Iris pigment epithelial cell (primary cell): ENCODE measurements at places on chromosomes 12 and 14.

GRCh38 chr12:23217158-23217557 lies 592.2 kb downstream of the ETNK1 start:
- no peak for DNase-seq

- no peak for DNase-seq
Measured at GRCh38 chr12:58502226-58502625, 418.1 kb downstream of the LRIG3 start.

GRCh38 chr12:52055731-52056711 lies 4.8 kb downstream of the NR4A1 start:
- no peak for DNase-seq

DNA sequence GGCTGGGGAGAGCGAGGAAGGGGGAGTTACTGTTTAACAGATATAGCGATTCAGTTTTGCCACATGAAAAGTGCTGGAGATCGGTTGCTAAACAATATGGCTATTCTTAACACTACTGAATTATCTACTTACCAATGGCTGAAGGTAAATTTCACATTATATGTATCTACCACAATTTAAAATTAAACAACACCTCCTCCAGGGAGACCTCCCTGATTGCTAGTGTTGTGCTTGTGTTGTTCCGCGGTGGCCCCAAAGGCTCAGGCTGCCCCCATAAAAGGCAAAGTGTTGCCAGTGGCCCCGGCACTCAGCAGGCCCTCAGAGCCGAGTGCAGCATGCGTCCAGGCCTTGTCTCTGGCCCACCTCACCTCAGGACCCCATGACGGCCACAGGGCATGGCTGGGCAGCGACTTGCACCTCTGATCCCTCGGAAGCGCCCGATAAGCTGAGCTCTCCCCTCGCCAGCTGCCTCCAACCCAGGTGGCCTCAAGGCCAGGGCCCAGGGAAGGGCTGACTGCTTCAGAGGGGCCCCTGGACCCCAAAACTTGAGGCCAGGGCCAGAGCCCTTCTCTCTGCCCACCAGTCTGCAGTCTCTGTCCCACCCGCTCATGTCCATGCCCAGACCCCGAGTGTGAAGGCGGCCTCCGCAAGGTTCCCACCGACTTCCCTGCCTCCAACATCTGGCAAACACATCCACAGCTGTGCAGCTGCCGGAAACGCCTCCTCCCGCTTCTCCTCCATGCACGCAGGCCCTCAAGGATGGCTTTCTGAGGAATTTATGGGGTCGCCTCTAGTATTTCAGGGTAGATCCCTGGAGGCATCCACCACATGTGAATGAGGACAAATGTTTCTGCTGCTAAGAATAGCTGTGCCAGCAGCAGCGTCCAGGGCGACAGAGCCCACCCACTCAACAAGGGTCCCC lies 60.0 kb downstream of the NCOR2 start:
- DNase-seq: peak; percentile 31

DNA sequence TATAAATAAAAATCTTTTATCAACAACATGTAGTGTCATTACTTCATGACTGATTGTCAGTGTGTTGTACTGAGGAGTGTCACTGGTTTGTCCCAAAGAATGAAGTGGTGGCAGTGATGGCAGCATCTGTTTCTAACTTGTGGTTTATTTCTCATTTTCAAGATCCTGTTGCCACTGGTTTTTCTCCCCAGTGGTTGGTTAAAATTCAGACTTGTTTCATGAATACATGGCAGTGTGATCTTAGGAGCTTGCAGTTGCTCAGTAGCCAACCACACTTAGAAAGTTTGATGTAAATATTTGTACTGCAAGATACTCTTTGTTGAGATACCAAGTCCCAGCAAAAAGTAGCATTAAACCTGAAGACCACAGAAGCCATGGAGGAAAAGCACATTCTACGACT lies 69.8 kb downstream of the PLEKHA5 start:
- DNase-seq: no peak

DNA sequence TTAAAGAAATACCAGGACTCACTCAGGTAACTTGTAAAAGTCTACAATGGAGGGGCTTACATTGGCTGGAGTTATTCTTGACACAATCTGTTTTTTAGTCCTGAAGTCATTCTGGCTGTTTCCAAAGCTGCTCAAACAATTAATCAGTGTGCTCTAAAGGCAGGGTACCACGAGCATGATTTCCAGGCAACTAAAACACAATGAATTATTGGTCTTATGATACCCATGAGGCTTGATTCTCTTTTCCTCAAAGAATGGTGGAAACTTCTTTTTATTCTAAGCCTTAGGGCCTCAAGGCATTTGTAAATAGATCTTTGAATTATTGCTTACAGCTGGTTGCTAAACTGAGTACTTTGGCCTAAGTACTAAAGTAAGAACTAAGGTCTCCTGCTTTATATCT lies 199.8 kb upstream of the PDZRN4 start:
- no peak for DNase-seq

GRCh38 chr14:55133416-55133815 lies 4.4 kb downstream of the LGALS3 start:
- DNase-seq: peak; percentile 48

- no peak for DNase-seq
Measured at GRCh38 chr12:99413751-99414150, 233.8 kb upstream of the GARIN6 start.

DNA sequence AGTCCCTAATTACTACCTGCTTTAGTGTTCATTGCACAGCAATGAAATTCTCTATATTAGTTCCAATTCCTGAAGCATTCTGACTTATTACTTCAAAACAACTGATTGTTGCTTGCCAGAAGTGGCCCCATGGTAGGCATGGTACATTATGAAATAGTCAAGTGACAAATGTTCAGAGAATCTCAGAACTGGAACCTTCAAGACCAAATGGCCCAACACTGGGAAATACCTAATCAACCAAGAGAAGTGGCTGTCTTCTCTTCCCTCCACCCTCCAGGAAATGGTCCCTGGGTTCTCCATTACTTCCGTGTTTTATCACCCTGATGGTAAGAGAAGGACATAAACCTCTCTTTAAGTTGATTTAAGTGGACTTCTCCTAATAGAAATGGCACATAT lies 49.9 kb downstream of the ITPR2 start:
- no peak for DNase-seq

DNA sequence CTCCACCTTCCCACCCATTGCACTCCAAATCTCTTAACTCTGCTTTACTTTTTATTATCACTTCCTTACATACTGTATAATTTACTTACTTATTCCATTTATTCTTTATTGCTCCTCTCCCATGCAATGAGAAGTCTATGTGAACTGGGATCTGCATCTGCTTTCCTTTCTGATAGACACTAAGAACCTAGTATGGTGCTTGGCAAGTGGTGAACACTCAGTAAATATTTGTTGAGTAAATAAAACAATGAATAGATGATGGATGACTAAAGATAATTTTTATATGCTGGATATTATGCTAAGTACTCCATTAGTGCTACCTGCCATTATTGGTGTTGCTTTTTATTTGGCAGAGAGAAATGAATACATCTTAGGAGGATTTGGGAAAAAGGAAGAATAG lies 151.0 kb downstream of the TPH2 start:
- DNase-seq: no peak

GRCh38 chr12:3838076-3838475 lies 35.1 kb downstream of the PARP11 start:
- no peak for DNase-seq

DNA sequence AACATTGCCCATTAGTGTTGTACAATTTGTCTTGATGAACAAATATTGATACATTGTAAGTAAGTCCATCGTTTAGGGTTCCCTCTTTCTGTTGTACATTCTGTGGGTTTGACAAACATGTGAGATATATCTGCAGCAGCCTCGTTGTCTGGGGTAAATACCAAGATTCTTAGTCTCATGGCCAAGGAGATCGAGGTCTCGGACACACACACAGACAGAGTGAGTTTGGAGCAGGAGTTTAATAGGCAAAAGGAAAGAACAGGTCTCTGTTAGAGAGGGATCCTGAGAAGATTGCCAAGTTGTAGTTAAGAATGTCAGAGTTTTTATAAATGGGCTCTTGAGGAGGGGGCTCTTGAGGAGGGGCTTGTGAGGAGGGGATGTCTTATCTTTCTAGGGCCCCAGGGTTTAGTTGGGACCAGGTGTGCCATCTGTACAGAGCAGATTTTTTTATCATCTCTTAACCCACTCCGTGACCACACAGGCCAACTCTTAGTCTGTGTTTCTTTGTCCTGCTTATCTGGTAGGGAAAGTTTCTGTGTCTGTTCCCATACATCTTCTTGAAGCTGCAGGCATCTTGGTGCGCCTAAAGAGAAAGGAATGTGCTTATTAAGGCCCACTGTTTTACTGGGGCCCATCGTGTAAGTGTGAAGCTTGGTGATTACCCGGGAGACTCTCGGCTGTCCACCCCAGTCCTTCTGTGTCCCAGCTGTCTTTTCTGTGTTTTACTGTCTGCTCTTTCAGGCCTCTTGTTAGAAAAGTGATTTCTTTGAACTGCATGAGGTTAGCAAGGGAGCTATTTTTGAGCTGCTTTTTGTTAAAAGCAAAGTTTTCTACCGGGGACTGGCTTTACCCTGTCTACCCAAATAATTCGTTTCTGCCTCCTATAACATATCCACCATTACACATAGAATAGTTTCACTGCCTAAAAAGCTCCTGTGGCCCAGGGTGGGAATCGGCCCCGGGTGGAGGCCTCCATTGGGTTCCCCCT lies 22.4 kb upstream of the CLEC2D start:
- DNase-seq: peak; percentile 43

DNA sequence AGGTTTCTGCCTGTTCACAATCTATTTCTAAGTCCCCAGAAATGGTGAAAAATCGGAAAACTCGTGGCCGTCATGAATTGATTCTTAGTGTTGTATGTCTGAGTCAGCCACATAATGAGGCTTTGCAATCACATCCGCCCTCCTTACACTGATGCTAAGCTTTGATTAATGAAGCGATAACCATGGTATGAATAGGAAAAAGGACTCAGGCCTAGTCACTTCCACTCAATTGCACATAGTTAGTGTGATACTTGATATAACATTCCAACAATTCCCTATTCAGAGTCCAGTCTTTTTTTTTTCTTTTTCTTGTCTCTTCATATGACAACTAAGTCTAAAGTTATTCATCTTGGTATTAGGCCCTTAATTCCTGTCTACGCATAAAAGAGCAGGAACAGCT lies 1231.0 kb downstream of the VRK1 start:
- no peak for DNase-seq

DNA sequence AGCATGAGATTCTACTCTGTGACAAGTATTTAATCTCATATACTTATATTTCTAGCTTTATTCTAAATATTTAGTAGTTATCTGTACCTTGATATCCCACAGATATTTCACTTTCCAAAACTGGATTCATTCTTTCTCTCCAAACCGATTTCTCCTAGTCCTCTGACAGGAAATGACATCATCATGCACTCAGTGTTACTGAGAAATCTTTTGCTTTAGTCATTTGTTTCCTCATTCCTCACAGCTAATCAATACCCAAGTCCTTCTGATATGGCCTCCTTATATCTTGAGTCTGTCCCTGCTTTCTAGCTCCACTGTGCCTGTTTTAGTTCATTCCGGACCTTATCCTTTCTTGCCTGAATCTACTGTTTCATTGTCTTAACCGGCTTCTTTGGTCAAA lies 39.4 kb upstream of the E2F7 start:
- peak; percentile 39 for DNase-seq

GRCh38 chr12:12927211-12928079 lies 24.5 kb downstream of the GPRC5D start:
- DNase-seq: peak; percentile 61

GRCh38 chr14:26180221-26180620 lies 417.6 kb downstream of the NOVA1 start:
- no peak for DNase-seq

DNA sequence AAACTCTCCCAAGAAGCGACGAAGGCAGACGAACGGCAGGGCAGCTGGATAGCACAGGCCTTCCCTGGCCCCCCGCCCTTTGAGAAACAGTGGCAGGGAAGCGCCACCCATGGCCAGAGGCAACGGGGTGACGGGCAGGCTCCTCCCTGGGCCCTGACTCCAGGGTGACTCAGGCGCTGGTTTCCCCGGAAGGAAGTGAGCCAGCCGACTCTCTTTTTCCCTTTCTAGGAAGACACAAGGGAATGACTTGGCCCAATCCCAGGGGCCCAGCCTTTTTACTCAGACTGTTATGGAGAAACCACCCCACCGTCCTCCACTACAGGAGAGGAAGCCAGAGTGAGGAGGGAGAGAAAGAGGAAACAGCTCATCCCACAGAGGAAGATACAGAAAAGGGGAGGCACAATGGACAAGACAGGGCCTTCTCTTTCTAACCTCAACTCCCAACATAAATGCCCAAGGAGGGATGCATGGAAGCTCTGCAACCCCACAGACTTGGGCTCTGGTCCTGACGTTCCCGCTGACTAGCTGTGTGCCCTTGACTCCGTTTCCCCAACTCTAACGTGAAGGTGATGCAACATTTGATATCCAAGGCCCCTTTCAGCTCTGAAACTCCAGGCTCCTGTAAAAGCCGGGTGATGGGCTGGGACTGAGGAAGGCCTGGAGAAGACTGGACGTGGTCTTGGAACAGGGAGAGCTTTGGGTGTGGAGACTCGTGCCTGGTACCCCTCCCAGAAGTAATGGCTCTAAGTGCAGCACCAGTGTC lies 27.9 kb downstream of the ACTN1 start:
- peak; percentile 93 for DNase-seq

DNA sequence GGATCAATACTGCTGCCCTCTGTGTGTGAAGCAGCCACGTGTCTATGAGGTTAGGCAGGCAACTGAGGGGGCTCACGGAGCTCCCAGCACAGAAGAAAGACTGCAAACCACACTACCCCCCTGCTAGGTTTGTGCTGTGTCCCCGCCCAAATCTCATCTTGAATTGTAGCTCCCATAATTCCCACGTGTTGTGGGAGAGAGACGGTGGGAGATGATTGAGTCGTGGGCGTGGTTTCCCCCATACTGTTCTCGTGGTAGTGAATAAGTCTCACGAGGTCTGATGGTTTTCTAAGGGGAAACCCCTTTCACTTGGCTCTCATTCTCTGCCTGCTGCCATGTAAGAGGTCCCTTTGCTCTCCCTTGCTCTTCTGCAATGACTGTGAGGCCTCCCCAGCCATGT lies 68.6 kb downstream of the ACTN1 start:
- DNase-seq: no peak

- DNase-seq: no peak
Measured at GRCh38 chr14:68712703-68713370, 80.0 kb downstream of the ZFP36L1 start.

DNA sequence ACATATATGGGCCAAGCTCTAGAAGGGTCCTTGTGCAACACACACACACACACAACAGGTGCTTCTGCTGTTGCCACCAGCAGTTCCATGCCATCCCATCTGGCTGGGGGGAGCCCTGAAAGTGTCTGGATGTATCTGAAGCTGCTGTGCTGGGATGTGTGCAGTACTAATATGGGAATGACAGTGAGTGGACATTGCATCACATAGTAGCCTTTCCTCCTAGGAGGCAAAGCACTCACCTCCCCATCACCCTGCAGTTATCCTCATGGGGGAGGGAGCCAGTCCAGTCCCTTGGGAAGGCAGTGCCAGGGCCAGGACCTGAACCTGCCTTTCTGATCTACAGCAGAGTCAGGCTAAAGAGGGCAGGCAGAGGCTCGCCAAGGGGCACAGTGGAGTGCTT lies 208.9 kb downstream of the CACNA1C start:
- DNase-seq: no peak

DNA sequence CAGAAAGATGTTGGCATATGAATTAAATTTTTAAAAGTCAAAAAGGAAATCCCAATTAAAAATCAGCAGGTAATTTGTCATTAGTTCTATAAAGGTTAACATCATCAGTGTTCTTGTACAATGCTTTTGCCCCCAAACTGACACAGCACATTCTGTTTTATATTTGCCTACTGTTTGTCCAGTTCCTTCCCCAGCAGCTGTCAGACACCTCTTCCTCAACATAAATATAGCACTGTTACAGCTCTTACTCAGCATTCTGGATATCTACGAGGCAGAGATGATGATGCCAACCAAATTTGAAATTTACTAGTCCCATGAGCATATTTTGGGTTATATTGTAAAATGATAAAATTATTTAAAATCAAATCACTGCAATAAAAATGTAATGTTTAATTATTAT lies 124.6 kb downstream of the SINHCAF start:
- DNase-seq: no peak
